ENCODE measurements at places on chromosomes 12 and 14.

GRCh38 chr14:93707475-93707874 lies 80.8 kb downstream of the PRIMA1 start:
- no peak for DNase-seq

- no peak for DNase-seq
These were observed 87.7 kb downstream of the C12orf75 start for GRCh38 chr12:105418229-105418628.

DNA sequence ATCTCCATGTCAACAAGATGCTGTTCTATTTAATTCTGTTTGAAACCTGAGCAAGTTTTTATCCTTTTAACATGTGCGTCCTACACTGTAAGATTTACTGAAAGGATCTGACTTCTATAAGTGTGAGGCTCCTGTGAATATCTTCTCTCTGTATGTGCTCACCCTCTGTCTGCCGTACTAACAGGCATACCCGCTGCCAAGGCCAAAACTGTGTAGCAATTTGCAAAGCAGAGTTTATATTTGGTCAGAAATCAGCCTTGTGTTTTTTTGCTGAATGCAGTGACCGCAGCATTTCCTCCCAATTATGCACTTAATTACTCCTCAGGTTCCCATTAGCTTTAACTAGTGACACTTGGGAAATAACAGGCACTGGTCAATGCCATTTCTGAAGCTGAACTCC lies 12.3 kb downstream of the CHST11 start:
- DNase-seq, result no peak

DNA sequence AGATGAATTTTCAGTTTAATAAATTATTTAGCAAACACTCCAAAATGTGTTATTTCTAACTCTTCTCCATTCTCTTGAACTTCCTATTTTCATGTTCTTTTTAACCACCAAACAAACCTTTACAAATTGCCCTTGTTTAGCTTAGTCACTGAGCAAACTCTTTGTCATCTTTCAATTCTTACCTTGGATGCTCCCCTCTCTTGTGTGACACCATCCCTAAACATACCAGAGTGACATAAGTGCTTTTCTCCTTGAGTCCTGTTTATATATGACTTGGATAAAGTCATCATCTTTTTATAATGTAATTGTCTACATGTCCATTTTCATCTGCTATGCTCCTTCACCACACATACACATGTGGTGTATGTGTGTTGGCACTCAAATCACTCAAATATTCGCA lies 3.4 kb upstream of the TMEM19 start:
- DNase-seq, result no peak

DNA sequence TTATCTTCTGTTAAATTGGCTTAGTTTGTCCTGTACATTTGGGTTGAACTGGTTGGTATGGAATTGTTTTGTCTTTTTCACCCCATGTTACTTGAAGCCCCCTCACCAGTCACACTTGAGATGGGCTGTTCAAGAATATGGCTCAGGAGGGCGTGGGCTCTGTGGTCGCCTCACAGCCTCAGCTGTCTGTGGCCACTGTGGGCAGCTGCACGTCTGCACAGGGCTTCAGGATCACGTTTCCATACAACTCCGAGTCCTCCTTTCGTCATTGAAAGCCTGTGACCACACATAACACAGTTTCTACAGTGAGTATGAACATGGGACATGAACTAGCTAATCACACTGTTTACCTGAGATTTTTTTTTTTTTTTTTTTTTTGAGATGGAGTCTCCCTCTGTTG lies 81.3 kb downstream of the MOK start:
- DNase-seq, result no peak

DNA sequence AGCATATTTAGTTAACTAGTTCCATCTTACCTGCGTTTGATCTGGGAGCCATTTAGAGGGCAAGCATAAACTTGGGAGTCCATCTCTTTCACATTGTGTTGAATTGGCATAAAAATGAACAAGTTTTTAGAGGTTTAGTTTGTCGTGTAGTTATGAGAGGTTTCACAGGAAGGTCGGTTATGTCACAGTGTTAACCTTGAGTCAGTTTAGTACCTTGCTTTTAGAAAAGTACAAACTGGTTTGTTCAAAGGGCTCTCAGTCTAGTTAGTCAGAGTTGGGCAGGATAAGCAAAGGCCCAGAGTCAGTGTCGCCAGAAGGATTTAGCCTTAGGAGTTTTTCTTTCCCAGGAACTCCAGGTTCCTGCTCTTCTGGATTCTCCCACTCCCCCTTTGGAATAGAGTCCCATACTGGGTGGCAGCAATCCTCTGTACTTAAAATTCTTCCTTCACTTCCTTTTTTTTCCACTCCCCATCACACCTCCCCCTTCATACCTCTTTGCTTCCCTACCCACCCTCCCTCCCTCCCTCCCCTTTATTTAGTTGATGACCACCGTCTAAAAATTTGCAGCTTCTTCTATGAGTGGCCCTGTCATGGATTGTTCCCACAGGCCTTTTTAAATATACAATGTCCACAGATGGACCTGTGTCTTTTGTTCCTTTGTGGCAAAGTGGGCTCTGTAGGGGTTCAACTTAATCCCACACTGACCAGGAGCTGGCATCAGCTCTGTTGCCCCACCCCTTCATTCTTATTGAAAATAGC lies 12.1 kb downstream of the PCBP2 start:
- DNase-seq, result no peak

GRCh38 chr12:77782766-77783165 lies 47.9 kb upstream of the NAV3 start:
- DNase-seq, result no peak

Data from CMK (cell line).